ENCODE measurements at places on chromosomes 16 and 17. TPM values are rescaled to one million over a fixed set of nuclear protein-coding genes. Genes with fewer than 3 reads are reported as not detected.

Gene CCDC154
- 0.10 TPM for total RNA-seq

Gene SNX20
- not detected for total RNA-seq

Gene ALOX12B
- total RNA-seq, result not detected

Gene RAPGEFL1
- total RNA-seq, result 2.2 TPM

Gene STH
- total RNA-seq, result not detected
